ENCODE measurements at places on chromosomes 12 and 14. TPM values are rescaled to one million over a fixed set of nuclear protein-coding genes. Genes with fewer than 3 reads are reported as not detected.

Gene KRT71
- not detected for total RNA-seq

- no peak overlapping the region for H3K4me3 ChIP-seq
- no peaks in the 10 kb centered on the region for H3K36me3 ChIP-seq
- DNase-seq = no peak
- no peak overlapping the region for H3K27ac ChIP-seq
- no peaks in the 10 kb centered on the region for H3K4me1 ChIP-seq
Measured at GRCh38 chr12:52514471-52515318, 5.5 kb downstream of the KRT5 start.

GRCh38 chr12:30462249-30462648 is 233.4 kb downstream of the IPO8 start:
- H3K27ac ChIP-seq = no peak overlapping the region
- no peaks in the 10 kb centered on the region for H3K36me3 ChIP-seq
- no peaks in the 10 kb centered on the region for H3K27me3 ChIP-seq
- no peaks in the 10 kb centered on the region for H3K4me1 ChIP-seq
- H3K4me3 ChIP-seq = no peak overlapping the region

Gene CNTN1
- not detected for total RNA-seq

DNA sequence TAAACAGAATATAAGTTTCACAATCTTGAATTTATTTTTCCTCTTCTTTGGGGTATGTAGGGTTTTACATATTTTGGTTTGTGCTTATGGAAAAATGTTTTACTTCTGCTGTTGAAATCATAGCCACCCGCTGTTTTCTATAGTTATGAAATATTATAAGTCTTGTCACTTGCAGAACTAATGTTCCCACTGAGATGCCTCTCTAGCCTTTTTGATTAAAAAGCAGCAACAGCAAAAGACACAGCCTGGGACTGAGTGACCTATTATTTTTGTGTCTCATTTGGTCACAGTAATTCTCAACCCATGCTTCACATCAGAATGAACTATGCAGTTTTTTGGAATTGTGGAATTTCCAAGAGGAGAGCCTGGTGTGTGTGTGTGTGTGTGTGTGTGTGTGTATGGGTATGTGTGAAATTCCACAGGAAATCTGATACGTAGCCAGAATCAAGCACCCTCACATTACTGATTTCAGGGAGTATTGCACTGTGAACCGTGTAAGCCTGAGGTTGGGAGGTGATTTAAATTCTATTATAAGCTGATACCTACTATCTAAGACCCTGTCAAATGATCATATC is 55.7 kb upstream of the FRMD6 start:
- no peak overlapping the region for H3K4me3 ChIP-seq
- peaks cover 28% of the 10 kb centered on the region for H3K27me3 ChIP-seq
- DNase-seq = no peak
- H3K36me3 ChIP-seq = no peaks in the 10 kb centered on the region

DNA sequence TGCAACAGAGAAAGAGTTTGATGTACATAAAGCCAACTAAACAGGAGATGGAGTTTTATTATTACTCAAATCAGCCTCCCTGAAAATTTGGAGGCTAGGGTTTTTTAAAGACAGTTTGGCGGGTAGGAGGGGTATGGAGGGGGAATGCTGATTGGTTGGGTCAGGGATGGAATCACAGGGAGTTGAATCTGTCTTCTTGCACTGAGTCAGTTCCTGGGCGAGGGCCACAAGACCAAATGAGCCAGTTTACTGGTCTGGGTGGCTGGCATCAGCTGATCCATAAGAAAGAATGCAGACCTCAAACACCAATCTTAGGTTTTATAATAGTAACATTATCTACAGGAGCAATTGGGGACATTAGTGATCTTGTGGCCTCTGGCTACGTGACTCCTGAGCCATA is 64.9 kb downstream of the RIN3 start:
- H3K27me3 ChIP-seq = peaks cover 66% of the 10 kb centered on the region
- no peak for DNase-seq
- peaks cover 19% of the 10 kb centered on the region for H3K36me3 ChIP-seq
- H3K4me3 ChIP-seq = no peak overlapping the region

Gene SLC10A1
- not detected for total RNA-seq

Gene ADAM21
- total RNA-seq = not detected

Gene PTPRO
- not detected for total RNA-seq

DNA sequence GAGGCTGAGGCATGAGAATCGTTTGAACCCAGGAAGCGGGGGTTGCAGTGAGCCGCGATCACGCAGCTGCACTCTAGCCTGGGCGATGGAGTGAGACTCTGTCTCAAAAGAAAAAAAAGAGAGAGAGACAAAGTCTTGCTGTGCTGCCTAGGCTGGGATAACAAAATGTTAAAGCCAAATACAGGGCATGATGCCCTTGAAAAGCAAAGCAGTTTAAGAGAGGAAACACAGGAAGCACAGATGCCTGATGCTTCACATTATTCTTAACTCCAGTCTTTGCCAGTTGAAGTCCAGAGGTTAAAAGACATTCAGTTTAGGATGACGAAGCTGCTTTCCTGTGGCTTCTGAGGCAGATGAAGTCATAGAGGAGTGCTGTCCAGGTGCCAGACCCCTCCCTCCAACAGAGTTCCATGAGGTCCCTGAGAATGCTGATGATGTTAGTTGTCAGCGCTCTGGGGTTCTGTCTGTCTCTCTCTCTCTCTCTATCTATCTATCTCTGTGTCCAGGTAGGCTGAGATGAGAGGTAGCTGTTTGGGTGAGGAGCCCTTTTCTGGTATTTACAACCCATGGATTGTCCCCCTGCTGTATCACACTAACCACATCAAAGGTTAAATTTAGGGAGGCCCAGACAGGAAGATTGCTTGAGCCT is 4.9 kb upstream of the MRPL52 start:
- H3K27ac ChIP-seq = no peak overlapping the region
- peaks cover 24% of the 10 kb centered on the region for H3K4me1 ChIP-seq
- H3K4me3 ChIP-seq = no peak overlapping the region
- H3K36me3 ChIP-seq = peaks cover 4% of the 10 kb centered on the region
- DNase-seq = no peak
- H3K27me3 ChIP-seq = peaks cover 14% of the 10 kb centered on the region

GRCh38 chr12:113762882-113763816 is 203.0 kb downstream of the RBM19 start:
- H3K27me3 ChIP-seq = no peaks in the 10 kb centered on the region
- H3K4me1 ChIP-seq = no peaks in the 10 kb centered on the region
- no peak for DNase-seq
- no peak overlapping the region for H3K4me3 ChIP-seq
- H3K36me3 ChIP-seq = no peaks in the 10 kb centered on the region
- H3K27ac ChIP-seq = no peak overlapping the region

Gene STON2
- not detected for total RNA-seq

DNA sequence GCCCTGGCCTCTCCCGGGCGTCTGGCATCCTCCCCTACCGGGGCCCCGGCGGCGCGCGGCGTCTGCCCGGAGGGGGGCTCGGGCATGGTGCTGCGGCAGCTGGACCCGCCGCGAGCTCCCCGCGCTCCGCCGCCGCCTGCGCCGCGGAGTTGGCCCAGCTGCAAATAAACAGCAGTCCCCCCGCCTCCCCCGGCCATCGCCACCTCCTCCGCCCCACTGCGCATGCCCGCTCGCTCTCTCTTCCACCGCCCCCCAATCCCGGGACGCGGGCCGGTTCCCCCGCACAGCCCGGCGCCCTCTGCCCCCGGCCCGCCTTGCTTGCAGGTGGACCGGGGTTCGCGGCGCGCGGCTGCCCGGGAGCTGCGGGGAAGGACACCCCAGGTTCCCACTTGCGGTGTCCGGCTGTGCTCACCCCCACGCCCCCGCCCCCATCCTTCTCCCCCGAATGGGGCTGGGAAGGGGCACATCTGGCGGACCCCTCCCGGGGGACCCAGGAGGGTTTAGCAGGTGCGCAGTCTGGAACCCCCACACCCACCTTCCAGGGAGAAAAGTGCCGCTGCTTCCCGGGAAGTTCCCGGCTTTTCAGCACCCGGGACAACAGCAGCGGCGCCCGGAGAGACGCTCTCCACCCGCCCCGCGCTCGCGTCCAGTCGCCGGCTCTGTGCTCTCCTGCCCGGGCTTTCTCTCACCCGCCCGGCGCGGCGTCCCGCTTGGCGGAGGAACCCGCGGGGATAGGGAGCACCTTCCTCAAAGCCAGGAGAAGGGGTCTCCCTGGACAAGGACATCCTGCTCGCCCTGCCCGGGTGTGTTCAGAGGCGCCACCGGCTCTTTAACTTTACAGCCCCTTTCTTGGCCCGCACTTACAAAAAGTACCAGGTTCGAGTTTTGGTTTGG is at the start of gene TMTC1:
Gene TMTC1 (minus strand): TSS at position 170 of the 894 bp plus-strand sequence. CDS start 191 bp downstream, outside the sequence.
- H3K27ac ChIP-seq = no peak within 1 kb of the TSS
- no peaks in the 10 kb centered on the region for H3K36me3 ChIP-seq
- H3K4me3 ChIP-seq = peak within 1 kb of the TSS; percentile 63

- H3K36me3 ChIP-seq = no peaks in the 10 kb centered on the region
- no peaks in the 10 kb centered on the region for H3K27me3 ChIP-seq
- H3K4me1 ChIP-seq = peaks cover 15% of the 10 kb centered on the region
- H3K27ac ChIP-seq = no peak overlapping the region
- DNase-seq = no peak
Measured at GRCh38 chr12:109861689-109862314, 18.5 kb downstream of the GLTP start.

DNA sequence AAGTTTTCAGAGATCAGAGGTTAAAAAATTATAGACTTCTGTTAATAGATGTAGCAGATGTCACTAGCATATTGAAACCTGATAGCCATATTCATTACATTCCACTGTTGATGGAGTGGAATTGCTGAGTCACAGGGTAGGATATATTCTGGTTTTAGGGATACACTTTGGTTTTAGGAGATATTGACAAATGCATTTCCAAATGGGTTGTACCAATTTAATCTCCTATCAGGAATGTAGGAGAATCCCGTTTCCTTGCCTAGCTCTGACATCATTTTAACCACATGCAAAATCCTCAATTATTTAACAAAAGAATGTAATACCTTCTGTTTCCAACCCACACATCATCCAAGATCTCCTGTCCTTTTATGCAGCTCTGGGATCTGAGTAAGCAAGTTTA is 30.7 kb upstream of the ESR2 start:
- H3K36me3 ChIP-seq = no peaks in the 10 kb centered on the region
- no peak for DNase-seq
- peaks cover 2% of the 10 kb centered on the region for H3K4me1 ChIP-seq
- peaks cover 27% of the 10 kb centered on the region for H3K27me3 ChIP-seq
- H3K4me3 ChIP-seq = no peak overlapping the region
- H3K27ac ChIP-seq = no peak overlapping the region

Gene TAS2R42
- total RNA-seq = not detected

Gene TSPAN8
- total RNA-seq = not detected

DNA sequence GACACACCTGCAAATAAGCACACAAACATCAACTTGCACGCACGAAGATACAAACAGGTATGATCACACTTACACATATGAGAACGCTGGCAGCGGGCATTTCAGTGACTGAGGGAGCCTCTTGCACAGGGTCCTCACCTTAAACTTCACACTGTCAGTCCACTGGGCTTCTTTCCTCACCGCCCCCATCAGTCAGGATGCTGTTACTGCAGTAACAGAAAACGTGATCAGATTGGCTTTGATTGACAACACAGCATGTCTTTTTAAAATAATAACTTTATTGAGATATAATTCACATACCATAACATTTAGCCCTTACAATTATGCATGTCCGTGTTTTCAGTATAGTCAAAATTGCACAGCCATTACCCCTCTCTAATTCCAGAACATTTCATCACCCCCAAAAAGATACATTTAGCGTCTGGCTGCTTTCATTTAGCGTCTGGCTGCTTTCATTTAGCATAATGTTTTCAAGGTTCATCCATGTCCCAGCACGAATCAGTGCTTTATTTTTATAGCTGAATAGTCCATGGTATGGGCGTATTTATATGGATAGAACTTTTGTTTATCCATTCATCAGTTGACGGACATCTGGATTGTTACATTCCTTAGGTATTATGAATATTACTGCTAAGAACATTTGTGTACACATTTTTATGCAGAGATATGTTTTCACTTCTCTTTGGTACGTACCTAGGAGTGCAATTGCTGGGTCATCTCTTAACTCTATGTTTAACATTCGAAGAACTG is 8.4 kb downstream of the CCDC197 start:
- no peak overlapping the region for H3K4me3 ChIP-seq
- H3K4me1 ChIP-seq = peaks cover 30% of the 10 kb centered on the region
- H3K36me3 ChIP-seq = no peaks in the 10 kb centered on the region
- H3K27ac ChIP-seq = no peak overlapping the region

Data from activated T-helper 2 cell treated with anti-CD3 and anti-CD28 coated beads, Interferon-gamma antibody, Interleukin-2, Interleukin-4, amounts not matched to agents 10 μg/mL and 5 μg/mL and 100 μg/mL, durations not matched to agents 14 hours and 24 hours and 36 hours (primary cell).